Stimulated activated CD4-positive, alpha-beta T cell treated with anti-CD3 and anti-CD28 coated beads, TNF-alpha, amount 100 ng/mL, for 4 hours (primary cell): ENCODE measurements at places on chromosomes 12 and 14.

GRCh38 chr14:99936738-99937474 lies 128.3 kb upstream of the EVL start:
- no peak for DNase-seq

GRCh38 chr12:45234139-45234865 lies 18.4 kb downstream of the ANO6 start:
- DNase-seq = no peak

GRCh38 chr14:104007121-104007520 lies 64.8 kb upstream of the RD3L start:
- DNase-seq = no peak

GRCh38 chr12:118706437-118706836 lies 274.9 kb upstream of the SRRM4 start:
- no peak for DNase-seq

GRCh38 chr14:22737052-22737451 lies 29.4 kb upstream of the OXA1L start:
- DNase-seq = no peak

GRCh38 chr14:90424686-90425372 lies 28.0 kb downstream of the CALM1 start:
- DNase-seq = no peak
